A549 (cell line): ENCODE measurements at places on chromosomes 7 and 10.

- DNase-seq, result peak; percentile 37
Measured at GRCh38 chr7:6164491-6164890, 107.9 kb downstream of the CYTH3 start.

GRCh38 chr10:118800920-118801319 lies 46.1 kb upstream of the CACUL1 start:
- peak; percentile 17 for DNase-seq

- no peak for DNase-seq
Measured at GRCh38 chr10:968546-969199, 19.6 kb upstream of the GTPBP4 start.

- DNase-seq, result no peak
Measured at GRCh38 chr7:2661602-2662272, 26.3 kb upstream of the AMZ1 start.

- DNase-seq, result no peak
Measured at GRCh38 chr7:107077699-107078516, 33.4 kb downstream of the PRKAR2B start.

DNA sequence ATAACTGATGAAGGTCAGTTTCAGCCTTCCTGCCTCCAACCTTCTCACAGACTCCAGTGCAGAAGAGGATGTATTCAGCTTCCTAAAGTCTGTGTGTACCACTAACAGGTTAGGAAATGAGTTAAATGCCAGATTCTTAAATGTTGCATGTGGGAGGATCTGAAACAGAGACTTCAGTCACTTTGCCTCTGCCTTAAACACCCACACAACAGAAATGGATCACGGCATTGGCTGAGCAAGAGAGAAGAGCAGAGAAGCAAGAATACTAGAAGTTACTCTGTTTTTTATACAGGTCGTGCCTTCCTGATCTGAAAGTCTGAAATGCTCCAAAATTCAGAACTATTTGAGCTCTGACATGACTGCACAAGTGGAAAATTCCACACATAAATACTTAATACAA lies 98.9 kb upstream of the ARHGAP21 start:
- no peak for DNase-seq

DNA sequence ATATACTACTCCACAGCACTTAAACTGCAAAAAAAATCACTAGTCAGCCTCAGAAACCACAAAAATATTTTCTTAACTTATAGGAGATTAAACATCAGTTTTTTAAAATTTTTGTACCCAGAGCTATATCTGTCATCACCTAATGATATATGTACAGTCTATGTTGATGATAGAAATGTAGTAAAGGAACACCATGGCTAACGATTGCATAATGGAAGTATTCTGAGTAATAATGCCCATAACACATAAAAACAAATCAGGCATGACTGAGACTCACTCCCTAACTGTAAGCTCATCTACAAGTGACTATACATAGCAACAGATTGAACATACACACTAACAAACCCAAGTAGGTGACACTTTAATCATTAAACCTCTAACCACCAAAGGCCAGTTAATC lies 51.3 kb downstream of the TSPAN12 start:
- DNase-seq, result no peak

DNA sequence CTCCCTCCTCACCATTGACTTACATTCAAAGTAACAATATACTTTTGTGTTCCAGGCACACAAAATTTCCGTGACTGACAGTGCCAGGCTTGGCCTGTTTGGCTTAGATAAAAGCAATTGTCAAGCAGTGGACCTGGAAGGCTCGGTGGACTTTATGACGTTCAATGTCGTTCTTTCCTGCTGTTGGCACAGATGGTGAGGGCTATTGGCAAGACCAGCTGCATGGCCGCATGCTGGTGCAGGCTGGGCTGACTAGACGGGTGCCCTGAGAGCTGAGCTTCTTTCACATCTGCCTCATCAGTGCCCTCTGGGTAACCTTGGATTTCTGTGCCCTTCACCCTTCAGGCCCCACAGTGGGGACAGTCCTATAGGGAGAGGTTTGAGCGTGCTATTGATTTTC lies 45.2 kb downstream of the WIPF3 start:
- DNase-seq, result no peak

DNA sequence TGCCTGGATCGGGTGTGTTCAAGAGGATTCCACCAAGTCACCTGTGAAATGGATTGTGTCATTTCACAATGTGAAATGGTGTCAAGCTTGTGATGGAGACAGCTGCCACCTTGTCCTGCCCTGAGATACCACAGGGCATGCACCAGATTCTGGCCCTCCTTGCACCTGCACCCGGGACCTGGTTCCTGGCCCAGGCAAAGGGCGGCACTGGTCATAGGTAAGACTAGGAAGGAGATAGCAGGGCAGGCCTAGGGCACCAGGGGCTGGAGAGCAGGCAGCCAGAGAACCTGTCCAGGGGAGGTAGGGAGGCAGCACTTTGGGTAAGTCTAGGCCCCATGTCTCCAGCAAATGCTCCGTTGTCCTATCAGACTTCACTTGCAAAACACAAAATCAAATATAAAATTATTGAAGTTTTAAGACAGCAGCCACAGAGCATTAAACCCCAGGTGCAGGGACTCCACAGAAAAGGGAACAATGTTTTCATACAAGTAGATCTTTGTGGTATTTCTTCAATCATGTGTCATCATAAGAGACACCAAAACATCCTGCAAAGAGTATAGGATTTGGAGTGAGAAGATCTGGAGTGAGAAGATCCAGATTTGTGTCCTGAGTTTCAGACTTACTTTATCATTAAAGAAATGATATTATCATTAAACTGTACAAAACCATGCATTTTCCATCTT lies 22.7 kb upstream of the ZNF800 start:
- DNase-seq, result no peak

DNA sequence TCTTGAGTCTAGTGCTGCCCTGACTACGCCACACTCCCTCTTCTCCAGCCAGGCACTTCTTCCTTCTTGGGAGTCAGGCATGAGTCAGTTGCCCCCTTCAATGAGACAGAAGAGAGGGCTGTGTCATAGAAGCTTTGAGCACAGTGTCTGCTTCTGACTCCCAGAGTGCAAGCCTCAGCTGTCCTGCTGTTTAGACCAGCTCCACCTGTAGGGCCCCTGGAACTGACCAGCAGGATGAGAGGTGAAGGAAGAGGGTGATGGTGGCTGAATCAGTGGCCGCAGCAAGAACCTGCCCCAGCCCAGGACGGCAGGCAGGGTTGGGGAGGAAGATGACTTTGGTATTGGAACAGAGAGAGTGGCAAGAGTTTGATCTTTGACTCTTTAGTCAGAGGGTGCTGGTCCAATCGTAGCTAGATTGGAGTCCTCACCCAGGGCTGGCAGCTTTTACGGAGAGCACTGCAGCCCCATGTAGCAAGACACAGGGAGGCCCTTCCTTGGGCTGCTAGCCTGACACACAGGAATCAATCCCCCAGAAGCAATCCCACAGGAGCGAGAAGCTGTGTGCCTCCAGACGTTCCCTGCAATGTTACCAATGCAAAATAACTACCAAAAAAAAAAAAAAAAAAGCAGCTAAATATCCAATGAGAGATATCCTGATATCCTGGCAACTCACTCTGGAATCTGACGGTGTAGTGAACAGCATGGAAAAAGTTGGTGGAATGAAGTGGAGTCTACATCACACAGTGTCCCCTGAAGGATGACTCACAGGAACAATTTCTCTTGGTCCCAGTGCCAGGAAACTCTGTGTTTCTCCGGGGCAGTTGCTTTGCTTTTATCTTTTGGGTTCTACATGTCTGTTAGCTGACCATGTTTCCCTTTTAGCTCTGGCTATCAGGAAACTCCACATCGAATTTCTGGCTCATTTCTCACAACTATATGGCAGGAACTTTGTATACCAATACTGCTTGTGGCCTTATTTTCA lies 6.9 kb downstream of the C10orf62 start:
- peak; percentile 68 for DNase-seq

DNA sequence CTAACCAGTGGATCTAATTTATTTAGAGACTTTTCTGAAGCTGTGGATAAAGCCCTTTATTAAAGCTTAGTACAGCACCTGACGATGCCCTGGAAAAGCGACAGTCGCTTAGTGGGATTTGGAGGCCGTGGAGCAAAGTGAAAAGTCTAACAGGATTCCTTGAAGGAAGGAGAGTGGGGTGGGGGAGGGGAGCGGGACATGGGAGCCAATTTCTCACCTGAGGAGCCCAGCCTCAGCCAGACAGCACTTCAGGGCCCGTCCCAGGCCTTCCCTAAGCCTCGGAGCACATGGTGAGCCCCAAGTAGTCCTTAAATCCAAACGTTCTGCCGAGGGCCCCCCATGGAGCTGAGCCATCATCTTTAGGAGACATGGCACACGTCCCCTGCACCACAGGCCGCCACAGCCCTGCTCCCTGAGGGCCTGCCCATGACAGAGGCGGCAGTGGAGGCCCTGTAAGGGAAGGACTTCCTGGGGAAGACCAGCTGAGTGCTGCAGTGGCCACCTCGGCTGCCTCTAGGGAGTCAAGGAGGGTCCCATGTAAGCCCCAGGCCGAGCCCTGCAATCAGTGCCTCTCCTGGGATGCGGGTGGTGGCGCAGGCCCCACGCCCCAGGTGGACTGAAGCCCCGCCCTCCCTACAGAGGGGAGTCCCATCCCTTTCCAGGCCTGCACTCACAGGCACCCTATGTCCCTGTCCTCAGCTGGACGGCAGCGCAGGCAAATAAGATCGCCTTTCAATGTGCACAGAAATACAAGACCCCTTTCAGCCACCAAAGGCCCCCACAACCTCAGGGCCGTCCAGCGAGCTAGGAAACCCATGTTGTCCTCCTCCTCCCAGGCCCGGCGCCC lies 187.0 kb downstream of the MAD1L1 start:
- DNase-seq, result no peak

DNA sequence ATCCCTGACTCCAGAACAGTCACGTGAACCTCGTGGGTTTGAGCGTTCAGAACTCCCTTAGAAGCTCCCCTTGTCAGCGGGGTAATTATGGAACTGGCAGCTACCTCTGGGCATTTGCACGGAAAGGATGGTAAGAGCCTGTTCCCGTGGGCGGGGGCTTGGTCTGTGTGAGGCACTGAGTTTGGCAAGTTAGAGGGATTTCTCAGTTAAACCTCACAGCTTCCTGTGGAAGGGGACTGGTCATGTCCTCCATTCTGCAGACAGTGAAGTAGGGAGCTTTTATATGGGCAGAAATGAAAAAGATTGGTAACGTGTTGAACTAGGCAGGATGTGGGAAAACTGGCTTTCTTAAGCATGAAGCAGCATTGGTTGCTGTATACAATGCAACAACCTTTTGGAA lies 16.0 kb downstream of the PALD1 start:
- DNase-seq, result no peak

- no peak for DNase-seq
Measured at GRCh38 chr7:102170393-102170970, 116.2 kb upstream of the SH2B2 start.

- peak; percentile 33 for DNase-seq
Measured at GRCh38 chr10:112115781-112116385, 67.7 kb downstream of the GPAM start.

DNA sequence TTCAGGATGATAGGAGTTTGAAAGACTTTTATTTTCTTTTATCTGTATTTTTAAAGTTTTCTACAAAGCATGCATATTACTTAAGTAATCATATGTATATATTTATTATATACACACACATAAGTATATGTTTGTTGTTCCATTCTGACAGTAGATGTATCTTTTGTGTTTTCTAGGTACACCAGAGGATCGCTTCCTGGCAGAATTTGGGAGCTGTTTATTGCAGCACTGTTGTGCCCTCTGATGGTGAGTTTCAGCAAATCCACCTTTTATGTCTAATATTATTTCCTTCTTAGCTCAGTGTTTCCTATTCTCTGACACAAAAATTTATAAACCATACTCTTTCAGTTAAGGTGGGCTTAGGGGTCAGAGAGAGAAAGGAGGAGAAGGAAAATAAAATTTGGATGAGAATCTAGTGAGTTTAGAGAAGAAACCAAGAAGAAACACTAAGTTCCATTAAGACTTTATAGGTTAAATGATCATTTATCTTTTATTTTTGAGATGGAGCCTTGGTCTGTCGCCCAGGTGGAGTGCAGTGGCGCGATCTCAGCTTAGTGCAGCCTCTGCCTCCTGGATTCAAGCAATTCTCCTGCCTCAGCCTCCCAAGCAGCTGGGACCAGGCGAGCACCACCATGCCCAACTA lies 59.2 kb upstream of the OIT3 start:
- DNase-seq, result peak; percentile 76

DNA sequence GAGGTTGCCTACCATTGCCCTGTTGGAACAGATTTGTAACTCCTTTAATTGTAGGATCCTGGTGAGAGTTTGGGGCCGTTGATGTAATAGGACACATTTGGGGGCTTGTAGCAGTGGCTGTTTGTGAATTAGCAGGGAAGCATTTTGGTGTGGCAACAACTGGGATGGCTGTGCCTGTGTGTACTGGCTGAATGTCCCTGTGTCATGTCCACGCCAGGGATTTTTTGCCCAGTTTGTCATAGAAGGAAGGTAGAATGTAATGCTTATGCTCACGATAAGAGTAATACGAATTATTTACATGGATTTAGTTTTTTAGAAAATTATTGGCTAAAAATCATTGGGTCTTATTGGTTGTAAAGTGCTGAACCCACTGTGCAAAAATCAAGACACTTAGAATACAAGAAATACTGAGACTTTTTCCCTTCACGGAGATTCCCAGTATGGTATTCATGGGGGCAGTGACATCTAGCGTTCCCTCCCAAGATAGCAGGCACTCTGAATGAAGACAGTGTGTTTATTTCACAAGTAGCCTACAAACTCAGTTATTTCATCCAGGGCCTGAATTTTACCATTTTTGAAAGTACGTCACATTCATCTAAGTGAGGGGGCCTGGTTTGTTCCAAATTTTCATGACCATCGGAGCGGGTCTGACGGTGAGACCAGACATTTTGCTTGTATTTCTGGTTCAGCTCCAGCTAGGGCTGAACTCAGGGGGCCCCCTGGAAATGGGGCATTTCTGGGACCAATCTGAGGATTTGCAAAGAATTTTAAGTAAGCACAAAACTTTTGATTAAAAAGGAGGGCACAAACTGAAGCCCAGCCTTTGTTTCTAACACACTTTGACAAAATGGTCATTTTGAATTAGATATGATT lies 74.7 kb downstream of the CACNB2 start:
- DNase-seq, result peak; percentile 51

DNA sequence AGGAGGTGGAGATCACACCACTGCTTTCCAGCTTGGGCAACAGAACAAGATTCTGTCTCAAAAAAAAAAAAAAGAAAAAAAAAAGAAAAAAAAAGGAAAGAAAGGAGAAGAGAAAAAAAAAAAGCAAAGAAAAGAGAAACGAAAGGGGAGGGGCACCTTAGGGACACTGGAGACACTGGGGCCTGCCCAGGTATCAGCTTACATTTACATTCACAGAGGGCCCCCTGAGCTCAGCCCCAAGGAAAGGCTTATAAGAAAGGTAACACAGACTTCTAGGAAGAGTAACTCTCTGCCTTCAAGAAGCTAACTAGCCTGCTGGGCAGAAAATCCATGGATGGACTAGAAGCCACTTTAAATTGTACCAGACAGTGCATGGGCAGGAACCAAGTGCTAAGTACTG lies 108.8 kb downstream of the NPY start:
- DNase-seq, result no peak

GRCh38 chr7:104838537-104839299 lies 175.3 kb upstream of the KMT2E start:
- DNase-seq, result no peak
